ENCODE measurements at places on chromosomes 7 and 10. TPM values are rescaled to one million over a fixed set of nuclear protein-coding genes. Genes with fewer than 3 reads are reported as not detected.

Gene SLC4A2
- 59.9 TPM for polyA plus RNA-seq

Gene GSDME
- 10.4 TPM for polyA plus RNA-seq

Gene XRCC2
- polyA plus RNA-seq: 7.3 TPM

Gene PLEKHS1
- polyA plus RNA-seq: 0.21 TPM

Gene OR6V1
- not detected for polyA plus RNA-seq

Gene NKX1-2
- not detected for polyA plus RNA-seq

Gene DLX6
- polyA plus RNA-seq: not detected

Gene TACR2
- 0.49 TPM for polyA plus RNA-seq

Gene CUBN
- 169 TPM for polyA plus RNA-seq

Gene HMX2
- polyA plus RNA-seq: 1.3 TPM

Gene TBXAS1
- polyA plus RNA-seq: 8.0 TPM

Gene SFR1
- 11.0 TPM for polyA plus RNA-seq
